ENCODE measurements at places on chromosomes 4 and X. TPM values are rescaled to one million over a fixed set of nuclear protein-coding genes. Genes with fewer than 3 reads are reported as not detected.

- no peak for DNase-seq
These were observed 36.5 kb downstream of the EFNB1 start for GRCh38 chrX:68865300-68865699.

DNA sequence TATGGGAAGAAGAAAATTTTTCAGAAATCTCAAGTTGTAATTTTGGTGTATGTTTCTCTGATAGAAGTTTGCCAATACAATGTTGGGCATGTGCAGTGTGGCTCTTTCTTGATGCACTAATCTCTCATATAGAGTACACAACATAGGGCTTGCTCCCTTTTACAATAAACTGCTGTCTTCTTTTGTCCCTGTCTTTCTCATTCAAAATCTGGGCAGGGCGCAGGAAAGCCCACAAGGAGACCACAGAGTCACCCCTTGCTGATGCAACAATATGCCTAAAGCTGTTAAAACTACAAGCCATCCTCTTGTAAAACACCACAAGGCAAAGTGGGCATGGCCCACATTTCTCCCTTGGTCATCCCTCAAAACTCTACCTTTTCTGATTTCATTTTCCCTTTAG is 63.4 kb upstream of the TBC1D9 start:
- DNase-seq: no peak

GRCh38 chr4:169420291-169420690 is 149.5 kb upstream of the SH3RF1 start:
- DNase-seq: no peak

GRCh38 chrX:139642241-139642927 is 65.6 kb downstream of the MCF2 start:
- DNase-seq: peak; percentile 6

DNA sequence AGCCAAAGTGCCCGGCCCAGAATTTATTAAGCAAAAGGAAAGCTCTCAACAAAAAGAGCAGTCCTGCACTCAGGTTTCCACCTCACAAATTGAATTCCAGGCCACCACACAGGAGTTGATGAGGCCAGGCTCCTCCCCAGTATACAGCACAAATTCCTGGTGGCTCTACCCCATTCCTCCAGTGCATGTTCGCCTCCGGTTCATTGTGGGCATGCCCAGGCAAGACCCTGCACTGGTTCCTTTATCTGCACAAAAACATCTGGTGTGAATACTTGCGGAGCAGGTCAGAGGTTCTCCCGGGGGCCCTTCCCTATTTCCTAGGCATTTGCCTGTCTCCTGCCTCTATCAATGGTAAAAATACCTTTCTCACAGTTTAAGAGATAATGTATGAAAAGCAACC is 195.2 kb upstream of the ANXA10 start:
- DNase-seq: peak; percentile 95

DNA sequence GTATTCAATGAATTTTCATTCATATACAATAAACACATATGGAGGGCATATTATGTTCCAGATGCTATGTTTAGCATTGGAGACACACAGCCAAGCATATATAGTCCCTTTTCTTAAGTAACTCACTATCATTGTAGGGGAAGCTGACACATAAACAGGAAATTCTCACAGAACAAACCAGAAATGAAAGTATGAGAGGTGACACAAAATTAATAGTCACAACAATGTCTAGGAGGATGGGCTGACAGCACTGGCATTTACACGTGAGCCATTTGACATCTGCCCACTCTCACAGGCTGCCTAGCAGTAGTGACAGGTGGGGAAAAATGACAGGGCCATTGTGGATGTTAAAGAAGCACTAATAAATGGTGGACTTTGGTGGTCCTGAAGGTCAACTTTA is 2.6 kb upstream of the CNOT6L start:
- no peak for DNase-seq

DNA sequence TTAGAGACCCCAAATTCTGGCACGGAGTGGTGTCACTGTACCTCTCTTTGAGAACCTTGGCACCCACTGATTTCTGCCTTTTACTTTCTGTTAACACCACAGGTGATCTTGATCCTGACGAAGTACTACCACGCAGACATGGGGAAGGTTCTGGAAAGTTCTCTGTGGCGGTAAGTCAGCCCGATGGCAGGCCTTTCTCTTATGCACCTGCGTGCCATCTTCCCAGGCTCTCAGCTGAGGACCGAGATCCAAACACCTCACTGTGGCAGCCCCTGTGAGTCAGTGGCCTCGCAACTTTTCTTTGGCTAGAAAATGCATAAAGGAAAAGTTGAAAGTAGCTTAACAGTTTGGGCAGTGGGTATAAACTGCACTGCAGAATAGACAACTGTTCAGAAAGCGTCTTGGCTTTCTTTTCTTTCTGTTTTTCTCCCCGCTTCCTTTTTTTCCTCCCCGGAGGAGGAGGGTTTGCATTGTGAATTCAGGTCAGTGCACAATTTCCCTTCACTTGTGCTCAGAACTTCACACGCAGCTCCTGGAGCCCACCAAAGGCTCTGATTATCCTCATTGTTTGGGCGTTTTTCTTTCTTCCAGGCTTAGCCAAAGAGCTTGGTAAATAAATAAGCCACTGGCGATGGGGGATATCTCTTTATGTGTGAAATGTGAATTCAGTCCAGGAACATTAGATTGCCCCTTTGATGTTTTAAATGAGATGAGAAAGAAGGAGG is 38.4 kb downstream of the PSAPL1 start:
- DNase-seq: no peak

- DNase-seq: no peak
These were observed 309.4 kb downstream of the ANTXR2 start for GRCh38 chr4:79763486-79764075.

DNA sequence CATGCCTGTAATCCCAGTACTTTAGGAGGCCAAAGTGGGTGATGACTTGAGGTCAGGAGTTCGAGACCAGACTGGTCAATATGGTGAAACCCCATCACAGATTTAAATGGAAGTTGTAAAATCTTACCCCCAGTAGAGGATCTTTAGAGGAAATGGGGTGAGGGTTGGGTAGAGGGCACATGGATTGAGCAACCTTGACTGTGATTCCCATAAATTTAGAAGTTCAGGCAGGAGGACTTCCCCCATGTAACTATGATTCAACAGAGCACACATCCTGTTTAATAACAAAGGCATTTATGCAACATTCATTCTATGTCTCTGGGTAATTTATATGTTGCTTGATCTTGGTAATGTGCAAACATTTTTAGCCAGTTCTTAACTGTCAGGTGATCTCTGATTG is 143.1 kb downstream of the RBM47 start:
- peak; percentile 62 for DNase-seq

Gene CFAP299
- total RNA-seq: not detected

DNA sequence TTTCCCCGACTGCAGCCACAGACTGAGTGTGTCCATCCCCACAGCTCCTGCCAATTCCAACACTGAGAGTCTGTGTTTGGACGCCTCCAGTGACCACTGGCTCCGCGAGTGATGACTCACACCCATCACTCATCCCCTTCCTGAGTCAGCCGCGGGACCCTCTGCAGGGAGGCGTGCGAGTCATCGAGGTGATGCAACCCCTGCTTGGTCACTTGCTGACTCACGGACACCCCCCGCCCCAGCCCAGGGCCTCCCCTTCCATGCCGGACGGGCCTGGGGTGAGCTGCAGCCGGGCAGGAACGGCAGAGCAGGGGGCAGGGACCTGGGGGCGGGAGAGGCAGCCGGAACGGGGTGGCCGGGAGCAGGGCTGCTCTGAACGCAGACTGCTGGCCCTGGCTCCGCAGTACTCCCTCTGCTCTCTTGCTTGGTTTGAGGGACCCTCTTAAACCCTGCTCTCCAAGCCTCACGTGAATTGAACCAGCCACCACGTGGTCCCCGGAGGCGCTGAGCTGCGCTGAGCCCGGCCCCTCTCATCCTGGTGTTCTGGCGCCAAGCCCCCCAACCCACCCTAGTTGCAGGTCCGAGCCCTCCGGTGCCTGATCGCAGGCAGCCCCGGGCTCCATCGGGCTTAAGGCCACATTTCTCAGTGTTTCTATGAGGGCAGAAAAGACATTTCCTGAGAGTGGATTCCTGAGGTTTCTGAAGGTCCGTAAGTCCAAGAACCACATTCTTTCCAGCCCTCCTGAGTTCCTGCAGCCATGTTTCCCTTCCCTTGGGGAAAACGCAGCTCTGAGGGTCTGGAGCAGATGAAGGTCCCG is 32.4 kb downstream of the FGFRL1 start:
- peak; percentile 99 for DNase-seq

DNA sequence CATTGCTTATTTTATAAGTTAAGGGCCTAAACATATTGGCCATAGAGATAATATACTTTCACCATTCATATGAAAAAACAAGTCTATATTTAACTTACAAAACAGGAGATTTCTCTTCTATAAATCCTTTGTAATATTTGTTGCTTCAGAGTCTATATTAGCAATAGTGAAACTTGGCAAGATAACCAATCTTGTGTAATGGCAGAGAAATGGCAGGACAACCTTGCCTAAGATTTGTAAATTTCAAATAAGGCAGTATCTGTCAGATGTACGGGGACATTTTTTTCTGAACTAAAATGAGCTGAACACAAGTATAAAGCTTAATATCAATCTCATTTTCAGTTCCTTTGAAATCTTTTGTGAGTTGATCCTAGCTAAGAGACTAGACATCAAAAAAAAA is 17.8 kb upstream of the CPEB2 start:
- DNase-seq: no peak

GRCh38 chr4:104519588-104519987 is 24.9 kb upstream of the CXXC4 start:
- no peak for DNase-seq

DNA sequence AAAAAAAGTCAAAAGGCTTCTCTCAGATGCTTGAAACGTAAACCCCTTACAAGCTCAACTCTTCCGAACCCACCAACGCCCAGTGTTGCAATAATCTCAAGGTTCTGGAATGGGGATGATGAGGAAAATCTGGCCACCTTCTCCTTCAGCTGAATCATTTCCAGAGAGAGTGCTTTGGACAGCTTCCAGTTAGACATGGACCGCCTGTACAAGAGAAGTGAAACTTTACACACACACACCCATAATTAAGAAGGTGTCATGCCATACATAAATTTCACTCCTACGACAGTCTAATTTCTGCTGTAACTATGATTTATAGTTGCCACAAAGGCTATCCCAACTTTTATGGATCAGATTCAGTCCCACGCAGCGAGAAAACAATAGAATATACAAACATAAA is 72.3 kb downstream of the PRKG2 start:
- peak; percentile 28 for DNase-seq

- peak; percentile 49 for DNase-seq
These were observed at the start of gene ADAMTS3 for GRCh38 chr4:72568959-72569718. Gene ADAMTS3, minus strand, starts transcription at chr4:72569221. Its CDS starts 459 bp downstream, at chr4:72568762.

GRCh38 chr4:48970471-48970921 is 15.6 kb upstream of the CWH43 start:
- DNase-seq: peak; percentile 90

DNA sequence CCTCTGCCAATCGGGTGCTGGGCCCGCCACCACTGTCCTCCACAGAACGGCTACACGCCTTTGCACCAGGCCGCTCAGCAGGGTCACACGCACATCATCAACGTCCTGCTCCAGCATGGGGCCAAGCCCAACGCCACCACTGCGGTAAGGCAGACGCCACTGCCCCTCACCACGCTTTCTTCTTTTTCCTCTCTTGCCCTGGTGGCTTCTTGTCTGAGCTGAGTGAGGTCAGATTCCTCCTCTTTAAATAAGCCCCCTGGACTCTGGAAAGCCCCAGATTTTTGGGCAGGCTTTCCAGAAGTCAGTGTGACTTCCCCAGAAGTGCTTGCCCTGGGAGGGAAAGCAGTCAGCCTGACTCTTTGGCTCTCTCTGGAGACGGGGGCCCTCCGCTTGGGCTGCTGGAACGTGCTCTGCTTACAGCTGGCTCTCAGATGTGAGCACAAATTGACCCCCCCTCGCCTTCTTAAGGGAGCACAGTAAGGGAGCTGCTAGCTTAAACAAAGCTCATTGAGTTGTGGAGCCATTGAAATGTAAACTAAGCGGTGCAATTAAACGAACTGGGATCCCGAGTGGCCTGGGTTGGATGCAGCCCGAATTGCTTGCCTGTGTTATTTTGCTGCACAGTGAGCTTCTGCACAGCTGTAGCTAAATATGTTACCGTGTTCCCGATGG is 243.1 kb downstream of the ANK2 start:
- DNase-seq: no peak

Gene HSFX3
- total RNA-seq: not detected

Gene MAGEA2B
- total RNA-seq: not detected

Gene MAGEA2
- total RNA-seq: not detected

Gene P2RY8
- not detected for total RNA-seq

DNA sequence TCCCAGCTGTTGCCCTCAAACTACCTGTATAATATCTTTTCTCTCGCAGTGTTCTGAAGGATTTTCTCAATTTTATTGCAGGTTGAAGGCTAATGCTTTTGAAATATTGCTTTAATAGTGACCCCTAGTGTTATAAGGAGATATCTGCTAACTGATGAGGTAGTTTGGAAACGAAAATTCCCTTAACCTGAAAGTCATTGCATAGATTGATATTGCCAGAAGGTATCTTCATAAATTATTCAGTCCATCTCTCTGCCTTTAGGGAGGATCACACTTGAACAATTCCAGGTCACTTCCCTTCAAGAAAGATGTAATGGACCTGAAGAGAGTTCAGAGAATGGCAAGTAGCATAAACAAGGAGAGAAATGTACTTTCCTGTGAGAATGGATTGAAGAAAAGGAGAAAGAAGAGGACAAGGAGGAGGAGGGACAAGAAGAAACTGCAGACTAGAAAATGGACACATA is 44.1 kb downstream of the TIGD4 start:
- peak; percentile 38 for DNase-seq

Gene MEPE
- not detected for total RNA-seq

GRCh38 chr4:78613522-78614321 is 62.2 kb downstream of the ANXA3 start:
- DNase-seq: no peak

Gene SH2D1A
- not detected for total RNA-seq

GRCh38 chr4:22678940-22679854 is 13.5 kb upstream of the GBA3 start:
- no peak for DNase-seq

GRCh38 chrX:134742573-134742972 is 84.3 kb upstream of the PLAC1 start:
- no peak for DNase-seq
